ENCODE measurements at places on chromosomes 4 and X.
A peak's percentile ranks its signal among the peaks of the same experiment; 100 is the strongest.

DNA sequence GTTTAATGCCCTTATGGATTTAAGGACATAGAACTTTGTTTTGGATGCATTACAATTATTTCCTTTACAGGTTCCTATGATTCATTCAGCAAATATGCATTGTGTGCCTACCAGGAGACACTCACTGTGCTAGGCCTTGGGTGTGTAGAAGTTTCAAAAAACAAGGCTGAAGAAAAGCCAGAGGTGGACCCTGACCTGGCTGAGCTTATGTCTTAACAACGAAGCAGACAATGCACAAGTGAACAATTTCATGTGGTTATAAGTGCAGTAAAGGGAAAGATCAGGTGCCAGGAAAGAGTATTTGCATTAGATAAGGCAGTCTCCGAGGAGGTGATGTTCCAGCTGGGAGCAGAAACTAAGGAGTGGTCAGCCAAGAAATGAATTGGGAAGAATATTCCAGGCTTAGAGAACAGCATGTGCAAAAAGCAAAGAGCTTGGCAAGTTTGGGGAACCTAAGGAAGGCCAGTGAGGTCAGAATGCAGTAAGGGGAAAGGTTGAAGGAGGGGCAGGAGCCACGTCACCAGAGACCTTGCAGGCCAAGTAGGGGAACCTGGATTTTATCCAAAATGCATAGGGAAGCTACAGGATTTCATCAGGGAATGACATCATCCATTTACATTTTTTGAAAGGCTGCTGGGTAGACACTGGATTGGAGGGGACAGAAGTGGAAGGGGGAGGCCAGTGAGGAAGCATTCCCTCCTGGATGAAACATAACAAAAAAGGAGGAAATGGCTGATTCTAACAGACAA is 193.6 kb downstream of the SOWAHB start:
- DNase-seq, result no peak

DNA sequence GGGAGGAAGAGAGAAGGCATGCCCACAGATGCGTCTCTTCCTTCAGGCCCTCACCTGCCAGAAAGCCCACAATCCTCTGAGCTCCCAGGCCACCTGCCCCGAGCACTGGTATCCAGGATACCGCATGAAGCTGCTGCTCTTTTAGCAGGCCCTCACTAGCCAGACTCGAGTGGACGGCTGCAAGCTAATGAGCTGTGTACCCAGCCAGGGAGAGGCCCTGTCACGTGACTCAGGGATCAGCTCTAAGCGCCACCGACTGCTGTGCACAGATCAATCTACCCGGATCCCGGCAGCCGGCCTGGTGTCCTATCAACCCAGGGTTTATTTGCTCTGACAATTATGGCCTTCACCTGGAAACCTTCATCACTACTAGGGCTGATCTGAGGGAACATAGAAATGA is 39.0 kb downstream of the BCOR start:
- DNase-seq, result no peak

DNA sequence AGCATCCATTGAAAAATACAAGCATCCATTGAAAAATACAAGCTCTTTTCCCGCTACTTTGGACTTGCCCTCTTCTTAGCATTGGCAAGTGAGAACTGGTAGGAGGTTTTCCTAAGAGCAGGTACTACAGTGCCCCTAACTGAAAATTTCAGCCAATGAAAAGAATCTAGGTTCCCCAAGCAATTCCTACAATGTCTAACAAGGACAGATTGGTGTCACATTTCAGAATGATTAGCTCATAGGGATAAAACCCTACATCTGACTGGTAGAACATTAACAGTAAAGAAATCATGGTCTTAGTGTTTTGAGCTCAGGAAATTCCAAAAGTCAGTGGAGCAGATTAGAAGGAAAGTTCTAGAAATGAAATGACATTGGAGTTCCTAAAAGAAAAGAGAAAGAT is 68.6 kb upstream of the QRFPR start:
- DNase-seq, result no peak

GRCh38 chrX:41707218-41707617 is 16.8 kb upstream of the GPR82 start:
- no peak for DNase-seq

DNA sequence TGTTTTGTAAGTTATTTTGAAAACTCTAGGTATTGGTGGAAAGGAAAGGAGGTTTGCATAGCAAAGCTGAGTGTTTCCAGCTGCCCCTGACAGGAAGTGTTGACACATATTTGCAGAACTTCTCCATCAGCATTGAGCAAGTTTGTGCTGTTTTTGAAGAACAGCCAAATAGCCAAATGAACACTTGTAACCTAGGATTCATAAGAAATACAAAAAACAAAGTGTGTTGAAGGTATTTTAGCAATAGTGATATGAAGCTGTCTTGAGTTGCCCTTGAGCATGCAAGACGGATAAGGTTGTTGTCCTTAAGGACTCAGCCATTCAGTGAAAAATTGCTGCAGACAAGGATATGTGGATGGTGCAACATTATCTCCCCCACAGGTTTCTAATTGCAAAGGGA is 68.3 kb upstream of the PGM2 start:
- DNase-seq, result no peak

DNA sequence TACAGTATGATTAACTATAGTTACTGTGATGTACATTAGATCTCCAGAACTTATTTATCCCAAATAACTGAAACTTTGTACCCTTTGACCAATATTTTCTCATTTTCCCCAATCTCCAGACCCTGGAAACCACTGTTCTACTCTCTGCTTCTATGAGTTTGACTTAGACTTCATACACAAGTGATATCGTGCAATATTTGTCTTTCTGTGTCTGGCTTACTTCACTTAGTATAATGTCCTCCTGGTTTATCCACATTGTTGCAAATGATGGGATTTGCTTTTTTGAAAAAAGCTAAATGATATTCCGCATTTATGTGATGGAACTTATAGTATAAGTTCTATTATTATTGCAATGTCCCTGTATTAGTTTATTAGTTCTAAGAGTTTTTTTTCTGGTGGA is 81.8 kb upstream of the SOD3 start:
- DNase-seq, result no peak

- no peak for DNase-seq
These were observed 38.6 kb downstream of the TRPC5OS start for GRCh38 chrX:111914398-111915090.

- DNase-seq, result no peak
These were observed 247.6 kb downstream of the CBLL2 start for GRCh38 chrX:22520128-22520828.

GRCh38 chr4:149912000-149912399 is 96.4 kb upstream of the IQCM start:
- no peak for DNase-seq

DNA sequence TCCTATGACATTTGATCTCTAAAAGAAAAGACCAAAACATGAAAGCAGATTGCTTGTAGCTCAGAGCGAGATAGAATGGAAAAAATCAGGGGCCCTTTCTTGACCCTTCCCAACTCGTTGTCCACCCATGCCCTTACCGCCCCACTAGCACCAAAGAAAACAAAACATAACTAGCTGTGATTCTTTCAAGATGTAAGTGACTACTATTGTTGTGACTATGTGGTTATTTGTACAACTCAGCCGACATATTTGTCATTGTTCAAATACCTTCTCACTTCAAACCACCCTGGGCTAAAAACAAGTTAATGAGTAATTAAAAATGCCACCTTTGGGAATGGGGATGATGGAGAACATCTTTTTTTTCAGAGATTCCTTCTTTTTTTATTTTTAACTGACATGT is 171.2 kb upstream of the GPC4 start:
- no peak for DNase-seq

- DNase-seq, result peak; percentile 31
These were observed 14.5 kb upstream of the KDM5C start for GRCh38 chrX:53239474-53239873.

DNA sequence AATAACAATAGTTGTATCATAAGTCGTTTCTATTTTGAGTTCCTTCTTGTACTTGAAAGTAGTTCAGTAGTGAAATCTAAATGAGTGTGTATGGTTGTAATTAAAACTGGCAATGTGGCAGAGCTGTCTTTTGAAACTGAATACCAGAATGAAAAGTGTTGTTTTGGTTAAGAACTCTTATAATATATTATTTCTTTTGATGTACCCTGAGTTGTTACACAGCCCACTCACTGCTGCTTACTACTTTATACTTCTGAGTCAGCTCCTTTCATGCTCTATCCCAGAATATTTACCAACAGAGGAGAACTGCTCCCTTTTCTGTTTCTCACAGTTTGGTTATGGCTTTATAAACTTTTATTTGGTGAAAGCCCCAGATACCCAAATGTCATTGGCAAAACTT is 28.8 kb downstream of the FAM199X start:
- DNase-seq, result no peak

DNA sequence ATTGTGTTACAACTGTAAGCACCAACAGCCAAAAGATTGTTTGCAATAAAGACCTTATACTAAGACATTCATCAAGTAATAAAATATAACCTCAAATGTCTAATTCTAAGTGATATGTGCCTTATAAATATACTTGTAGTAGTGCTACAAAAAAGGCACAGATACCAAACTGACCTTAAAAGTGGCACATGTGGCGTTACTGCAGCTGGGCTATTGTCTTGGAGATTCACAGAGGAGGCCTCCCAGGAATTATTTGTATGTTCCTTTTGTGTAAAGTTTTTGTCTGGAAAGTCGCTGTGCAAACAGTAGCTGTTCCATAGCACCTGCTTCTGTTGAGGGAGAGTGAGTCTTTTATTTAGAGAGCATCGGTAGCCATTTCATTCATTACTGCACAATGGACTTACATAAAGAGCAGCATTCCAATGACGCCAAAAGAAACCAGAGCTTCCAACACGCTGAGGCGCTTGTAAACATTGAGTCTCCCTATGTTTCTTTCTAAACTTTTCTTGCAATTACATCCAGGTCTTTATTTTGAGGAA is 143.7 kb downstream of the RPA4 start:
- no peak for DNase-seq

DNA sequence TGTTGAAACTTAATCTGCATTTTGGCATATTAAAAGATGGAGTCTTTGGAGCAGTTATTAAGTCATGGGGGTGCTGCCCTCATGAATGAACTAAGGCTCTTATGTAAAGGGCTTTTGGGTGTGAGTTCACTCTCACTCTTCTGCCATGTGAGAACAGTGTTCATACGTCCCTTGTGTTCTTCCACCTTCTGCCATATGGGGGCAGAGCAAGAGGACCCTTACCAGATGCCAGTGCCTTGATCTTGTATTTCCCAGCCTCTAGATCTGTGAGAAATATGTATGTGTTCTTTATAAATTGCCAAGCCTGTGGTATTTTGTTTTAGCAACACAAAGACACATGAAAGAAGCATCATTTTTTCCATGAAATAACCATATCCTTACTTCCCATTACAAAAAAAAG is 213.9 kb downstream of the SPOCK3 start:
- no peak for DNase-seq

- DNase-seq, result peak; percentile 52
These were observed 1.6 kb downstream of the PPP3CA start for GRCh38 chr4:101345596-101346350.

- DNase-seq, result no peak
These were observed 188.5 kb upstream of the TEX13C start for GRCh38 chrX:125131164-125131563.

DNA sequence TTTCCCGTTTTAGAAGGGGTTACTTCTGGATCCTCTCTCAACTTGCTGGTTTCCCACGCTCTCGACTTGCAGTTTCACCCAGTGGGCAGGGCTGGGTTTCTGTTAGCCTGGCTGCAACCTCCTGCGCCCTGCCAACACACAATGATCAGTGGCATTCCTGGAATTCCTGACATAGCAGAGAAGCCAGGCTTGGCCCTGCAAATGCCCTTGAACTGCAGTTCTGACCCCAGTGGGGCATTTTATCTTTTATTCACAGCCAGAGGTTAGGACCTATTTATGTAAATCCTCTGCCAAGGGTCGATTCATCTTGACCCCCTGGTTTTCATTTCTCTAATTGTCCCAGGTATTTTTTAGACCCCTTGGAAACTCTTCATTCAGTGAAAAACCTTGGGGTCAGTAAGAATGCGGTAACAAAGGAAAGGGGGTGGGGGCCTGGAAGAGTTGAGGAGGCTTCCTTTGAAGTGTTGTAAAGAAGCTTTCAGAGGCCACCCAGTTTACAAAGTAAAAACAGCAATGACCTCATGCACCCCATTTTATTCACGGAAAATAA is 217.6 kb downstream of the ZNF674 start:
- DNase-seq, result no peak

DNA sequence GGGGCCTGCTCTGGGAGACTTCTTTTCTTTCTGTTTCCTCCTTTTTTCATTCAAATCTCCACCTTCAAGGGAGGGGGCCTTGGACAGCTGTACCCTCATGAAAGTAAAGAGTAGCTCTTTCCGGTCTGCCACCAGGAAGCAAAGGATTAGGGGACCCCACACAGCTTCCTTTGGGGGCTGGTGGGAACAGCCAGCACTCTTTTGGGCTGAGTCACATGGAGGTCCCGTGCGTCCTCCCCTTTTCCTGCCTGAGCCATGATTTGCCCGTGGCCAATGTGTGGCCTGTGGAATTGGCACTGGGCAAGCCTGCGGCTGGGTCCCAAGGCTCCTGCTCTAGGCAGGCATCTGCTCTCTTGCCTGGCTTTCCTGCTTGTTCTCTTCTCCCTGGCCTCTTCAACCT is 65.5 kb downstream of the FHDC1 start:
- DNase-seq, result no peak

DNA sequence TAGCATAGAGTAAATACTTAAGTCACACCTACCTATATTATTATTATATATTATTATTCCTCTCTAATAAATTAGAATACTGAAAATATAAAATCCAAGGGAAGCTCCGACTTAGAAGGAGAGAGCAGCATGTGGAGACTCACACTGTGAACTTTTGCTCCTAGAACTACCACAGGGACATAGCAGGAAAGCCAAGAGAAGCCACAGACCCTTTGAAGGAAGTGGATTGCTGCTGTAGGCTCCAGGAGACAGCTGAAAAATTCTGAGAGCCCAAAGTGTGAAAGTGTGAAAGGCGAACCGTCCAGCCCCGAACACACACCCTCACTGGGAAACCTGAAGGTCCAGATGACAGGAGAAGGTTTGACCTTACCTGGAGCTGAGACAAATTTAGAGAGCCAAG is 177.0 kb downstream of the FAM13A start:
- DNase-seq, result no peak

- no peak for DNase-seq
These were observed 194.7 kb upstream of the CXorf51B start for GRCh38 chrX:146614663-146615478.

DNA sequence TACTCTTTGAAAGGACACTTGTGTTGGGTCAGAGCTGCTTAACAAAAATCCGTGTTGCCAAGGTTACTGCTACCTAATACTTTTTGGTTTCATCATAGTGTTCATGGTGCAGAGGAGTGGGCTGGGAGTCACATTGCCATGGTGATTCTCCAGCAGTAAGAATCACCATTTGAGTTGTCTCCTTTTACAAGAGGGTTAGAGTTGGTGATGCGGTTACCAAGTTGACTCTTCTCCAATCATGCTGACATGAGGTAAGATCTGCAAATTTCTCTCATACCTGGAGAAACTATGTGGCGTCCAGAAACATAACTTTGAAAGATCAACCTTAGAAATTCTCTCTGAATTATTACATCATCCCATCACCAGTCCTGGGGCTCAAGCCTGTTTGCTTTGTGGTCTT is 242.9 kb upstream of the CNKSR2 start:
- DNase-seq, result no peak

DNA sequence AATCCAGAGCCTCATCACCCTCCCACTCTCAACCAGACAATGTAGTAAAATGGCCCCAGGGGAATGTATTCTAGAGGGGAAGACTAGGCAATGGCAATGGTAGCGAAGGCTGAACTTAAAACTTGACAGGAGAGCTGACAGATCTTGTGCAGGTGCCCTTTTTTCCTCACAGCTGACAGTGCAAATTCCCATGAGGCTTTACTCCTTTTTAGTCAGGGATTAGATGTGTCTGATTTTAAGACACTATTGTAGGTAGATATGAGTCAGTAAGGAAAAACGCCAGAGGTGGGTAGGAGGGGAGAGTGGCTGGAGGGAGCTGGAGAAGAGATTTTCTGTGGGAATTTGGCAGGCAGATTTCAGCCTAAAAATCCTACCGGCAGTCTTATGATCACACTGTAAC is 10.7 kb downstream of the CAPN6 start:
- no peak for DNase-seq
